ENCODE measurements at places on chromosomes 5 and 9.

- DNase-seq, result no peak
Observed at GRCh38 chr9:14203356-14204056, 110.4 kb downstream of the NFIB start.

GRCh38 chr9:19495186-19496028, 86.6 kb downstream of the ACER2 start:
- no peak for DNase-seq

GRCh38 chr5:135988546-135988945, 33.8 kb upstream of the LECT2 start:
- DNase-seq, result no peak

GRCh38 chr9:21972361-21972760, 21.8 kb downstream of the CDKN2A start:
- DNase-seq, result no peak

- DNase-seq, result no peak
Observed at GRCh38 chr9:69385581-69386033, 60.6 kb downstream of the ENTREP1 start.

- no peak for DNase-seq
Observed at GRCh38 chr5:103428923-103429322, 133.7 kb downstream of the NUDT12 start.

- DNase-seq, result no peak
Observed at GRCh38 chr5:63201738-63202137, 623.1 kb downstream of the LRRC70 start.

DNA sequence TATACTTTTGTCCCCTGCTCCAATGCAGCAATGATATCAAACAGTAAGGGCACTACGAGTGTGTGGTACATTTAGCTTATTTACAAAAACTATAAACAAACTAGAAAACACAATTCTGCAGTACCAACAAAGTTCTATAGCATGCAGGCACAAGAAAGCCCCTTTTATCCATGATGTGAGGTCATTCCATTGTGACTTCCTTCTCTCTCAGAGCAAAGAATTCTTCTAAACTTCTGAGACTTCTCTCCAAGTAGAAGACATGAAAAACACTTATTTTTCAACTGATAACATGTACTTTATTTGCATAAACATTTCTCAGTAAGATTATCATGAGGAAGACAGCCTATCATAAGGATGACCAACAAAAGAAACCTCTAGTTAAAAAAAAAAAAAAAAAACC, 569.8 kb downstream of the TLE1 start:
- DNase-seq, result no peak

DNA sequence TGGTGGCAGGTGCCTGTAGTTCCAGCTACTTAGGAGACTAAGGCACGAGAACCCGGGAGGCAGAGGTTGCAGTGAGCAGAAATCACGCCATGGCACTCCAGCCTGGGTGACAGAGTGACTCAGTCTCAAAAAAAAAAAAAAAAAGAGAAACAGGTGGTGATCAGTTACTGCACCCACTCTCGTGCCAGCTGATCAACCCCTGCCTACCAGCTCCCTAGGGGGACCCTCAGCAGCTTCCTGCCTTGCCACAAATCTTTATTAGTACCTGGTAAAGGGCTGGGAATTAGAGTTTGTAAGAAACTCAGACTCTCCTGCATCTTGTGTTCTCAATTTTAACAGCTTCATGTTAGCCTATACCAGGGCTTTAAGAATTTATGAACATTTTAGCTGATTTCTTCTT, 914.9 kb downstream of the EFNA5 start:
- no peak for DNase-seq

DNA sequence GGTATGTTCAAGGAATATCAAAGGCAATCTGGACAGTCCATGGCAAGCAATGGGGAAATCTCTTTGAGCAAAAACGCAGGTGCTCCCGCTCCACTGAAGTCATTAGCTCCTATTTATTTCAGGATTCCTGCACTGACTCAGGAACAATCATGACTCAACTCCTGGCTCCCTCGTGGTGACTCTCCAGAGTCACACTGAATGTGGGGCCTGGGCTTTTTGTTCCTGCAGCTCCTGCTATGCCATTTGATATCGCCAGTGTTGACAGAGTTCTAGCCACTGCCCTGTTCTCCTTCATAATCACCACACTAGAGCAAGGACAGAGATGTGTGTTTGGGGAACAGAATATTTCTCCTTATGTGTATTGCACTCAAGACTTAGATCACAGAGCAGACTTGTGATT, 187.2 kb upstream of the ZNF462 start:
- DNase-seq, result no peak

GRCh38 chr5:113969901-113970300, 392.0 kb upstream of the KCNN2 start:
- DNase-seq, result no peak

GRCh38 chr5:91534332-91534731, 151.2 kb upstream of the ARRDC3 start:
- DNase-seq, result no peak

GRCh38 chr5:153807801-153808200, 230.9 kb downstream of the FAM114A2 start:
- no peak for DNase-seq

- no peak for DNase-seq
Observed at GRCh38 chr5:43305948-43306565, 7.2 kb downstream of the HMGCS1 start.

- DNase-seq, result no peak
Observed at GRCh38 chr5:82622711-82623514, 344.8 kb upstream of the RPS23 start.

- DNase-seq, result no peak
Observed at GRCh38 chr9:124242331-124243194, 15.2 kb upstream of the NEK6 start.

DNA sequence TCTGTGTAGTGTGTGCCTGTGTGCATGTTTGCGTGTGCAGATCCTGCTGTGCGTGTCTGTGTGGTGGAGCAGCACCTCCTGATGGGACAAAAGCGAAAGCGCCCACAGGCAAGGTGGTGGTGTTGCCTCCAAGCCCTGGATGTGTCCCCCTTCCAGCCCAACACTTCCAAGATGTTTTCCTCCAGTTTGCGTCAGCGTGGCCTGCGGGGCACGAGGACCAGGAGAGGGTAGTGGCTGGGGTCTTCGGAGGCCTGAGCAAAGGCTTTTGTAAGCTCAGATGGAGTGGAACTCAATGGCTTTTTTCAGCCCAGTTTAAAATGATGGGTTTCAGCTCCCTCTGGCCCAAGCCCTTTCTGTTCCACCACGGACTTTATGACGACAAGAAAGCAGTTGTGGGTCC, 209.5 kb downstream of the IRX2 start:
- DNase-seq, result no peak

GRCh38 chr5:56587381-56588130, 227.8 kb upstream of the MAP3K1 start:
- no peak for DNase-seq

- no peak for DNase-seq
Observed at GRCh38 chr9:36169708-36170107, 520 bp downstream of the CCIN start.

DNA sequence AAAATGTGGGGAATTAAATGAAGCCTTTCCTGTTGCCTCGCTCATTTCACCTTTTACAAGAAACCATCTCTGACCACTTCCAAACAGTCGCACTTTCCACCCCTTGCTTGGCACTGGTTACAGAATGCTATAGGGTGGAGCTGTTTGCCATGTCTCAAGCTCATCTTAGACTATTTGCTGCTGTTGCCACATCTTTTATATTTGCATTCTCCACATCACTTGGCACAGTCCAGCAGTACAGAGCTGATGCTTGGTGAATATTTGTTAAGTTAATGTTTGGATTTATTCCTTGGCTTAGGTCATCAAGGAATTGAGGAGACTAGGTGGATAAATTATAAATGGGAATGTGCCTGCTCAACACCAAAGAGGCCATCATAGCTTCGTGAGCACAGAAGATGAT, 53.2 kb downstream of the GNA14 start:
- no peak for DNase-seq

GRCh38 chr5:58759745-58760144, 176.9 kb downstream of the RAB3C start:
- no peak for DNase-seq

GRCh38 chr5:77064040-77064439, 23.0 kb downstream of the ZBED3 start:
- DNase-seq, result no peak

DNA sequence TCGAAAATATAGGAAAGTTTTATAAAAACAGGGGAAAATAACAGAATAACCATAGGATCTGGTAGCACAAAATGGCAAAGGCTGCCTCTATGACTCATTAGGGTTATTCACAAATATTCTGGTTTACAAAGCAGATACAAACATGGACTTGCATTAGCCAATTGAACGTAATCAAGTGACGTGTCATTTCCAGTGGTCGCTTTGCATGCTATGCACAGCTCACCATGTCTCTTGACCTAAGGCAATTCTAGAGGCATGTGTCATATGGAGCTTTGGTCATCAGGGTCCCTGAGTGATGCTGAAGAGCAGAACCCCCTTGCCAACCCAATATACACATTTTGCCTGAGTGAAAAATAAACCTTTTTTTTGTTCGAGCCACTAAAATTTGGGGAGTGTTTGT, 158.8 kb downstream of the TMEM161B start:
- DNase-seq, result no peak

- DNase-seq, result no peak
Observed at GRCh38 chr5:88863523-88863922, 19.5 kb downstream of the MEF2C start.

DNA sequence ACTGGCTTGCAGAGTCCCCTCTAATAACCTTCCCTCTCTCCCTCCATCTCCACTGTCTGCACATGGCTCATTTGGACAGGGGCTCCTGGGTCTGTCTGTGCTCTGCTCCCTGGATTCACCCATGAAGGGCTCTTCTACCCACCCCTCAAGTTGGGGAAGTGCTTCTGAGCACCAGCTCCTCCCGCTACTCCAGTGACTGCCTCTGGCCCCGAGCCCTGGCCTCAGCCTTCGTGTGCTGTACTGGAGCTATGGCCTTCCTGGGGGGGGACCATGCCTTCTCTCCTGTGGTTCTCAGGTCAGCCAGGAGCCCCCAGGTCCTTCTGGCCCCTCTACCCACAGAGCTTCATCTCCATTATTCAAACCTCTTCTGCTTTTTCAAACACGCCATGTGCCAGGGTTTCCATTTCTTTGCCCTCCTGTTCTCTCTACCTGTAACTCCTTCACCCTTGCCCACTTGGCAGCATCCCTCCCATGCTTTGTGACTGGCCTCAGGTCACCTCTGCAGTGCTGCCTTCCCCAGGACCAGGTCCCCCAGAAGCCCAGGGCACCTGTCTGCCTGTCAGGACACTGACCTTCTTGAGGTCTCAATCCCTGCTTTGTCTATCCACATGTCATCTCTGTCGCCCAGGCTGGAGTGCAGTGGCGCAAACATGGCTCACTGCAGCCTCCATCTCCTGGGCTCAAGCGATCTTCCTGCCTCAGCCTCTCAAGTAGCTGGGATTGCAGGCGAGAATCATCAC, 9.5 kb downstream of the SH3PXD2B start:
- no peak for DNase-seq

DNA sequence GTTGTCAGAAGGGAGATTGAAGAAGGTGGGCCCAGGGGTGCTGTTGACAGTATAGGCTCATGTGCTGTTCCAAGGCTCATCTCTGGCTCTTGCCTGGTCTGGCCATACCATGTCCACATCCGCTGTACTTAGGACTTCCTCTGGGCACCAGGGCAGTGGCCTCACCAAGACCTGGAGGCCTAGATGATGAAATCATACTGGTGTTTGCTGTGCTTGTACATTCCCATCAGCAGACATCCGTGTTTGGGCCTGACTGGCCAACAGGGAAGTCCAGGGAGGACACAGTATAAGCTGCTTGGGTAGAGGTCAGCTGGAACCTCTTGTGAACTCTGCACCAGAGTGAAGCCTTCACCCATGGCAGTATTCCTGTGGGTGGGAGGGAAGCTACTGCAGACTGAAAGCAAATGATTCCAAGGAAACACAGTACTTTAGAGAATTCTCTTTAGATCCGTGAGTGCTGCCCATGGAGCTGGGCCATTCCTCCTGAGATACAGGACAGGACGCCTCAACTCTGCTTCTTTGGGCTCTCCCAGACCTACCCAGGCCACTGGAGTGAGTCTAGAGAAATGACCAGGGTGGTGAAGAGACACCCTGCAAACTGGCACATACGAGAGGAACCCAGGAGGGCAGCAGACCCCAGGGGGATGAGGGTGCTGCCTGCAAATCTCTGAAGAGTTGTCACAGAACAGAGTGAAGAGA, 22.5 kb downstream of the POLR1E start:
- no peak for DNase-seq

GRCh38 chr9:129010267-129010975, 17.7 kb downstream of the SH3GLB2 start:
- DNase-seq, result no peak

DNA sequence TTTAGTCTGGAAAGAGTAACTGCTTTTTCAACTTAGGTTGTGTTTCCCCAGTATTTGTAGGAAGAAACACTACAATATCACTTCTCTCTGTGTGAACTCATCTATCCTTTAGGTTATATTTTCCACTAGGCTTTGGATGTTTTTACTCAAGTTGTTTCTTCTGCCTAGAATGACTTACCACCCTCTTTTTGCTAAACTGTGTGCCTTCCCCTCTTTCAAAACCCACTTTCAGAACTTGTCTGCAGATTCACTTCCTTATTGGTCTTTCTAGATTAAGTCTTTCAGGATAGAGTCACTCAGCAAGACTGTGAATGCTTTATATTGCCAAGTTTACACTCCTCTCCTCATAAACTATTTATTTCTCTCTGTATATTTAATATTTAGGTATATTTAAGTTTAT, 14.2 kb upstream of the CAST start:
- no peak for DNase-seq

GRCh38 chr5:52997424-52997823, 8.3 kb downstream of the ITGA2 start:
- peak; percentile 26 for DNase-seq

GRCh38 chr5:109399092-109399759, 10.5 kb downstream of the PJA2 start:
- no peak for DNase-seq

GRCh38 chr9:90189306-90189705, 453.3 kb downstream of the DIRAS2 start:
- no peak for DNase-seq

DNA sequence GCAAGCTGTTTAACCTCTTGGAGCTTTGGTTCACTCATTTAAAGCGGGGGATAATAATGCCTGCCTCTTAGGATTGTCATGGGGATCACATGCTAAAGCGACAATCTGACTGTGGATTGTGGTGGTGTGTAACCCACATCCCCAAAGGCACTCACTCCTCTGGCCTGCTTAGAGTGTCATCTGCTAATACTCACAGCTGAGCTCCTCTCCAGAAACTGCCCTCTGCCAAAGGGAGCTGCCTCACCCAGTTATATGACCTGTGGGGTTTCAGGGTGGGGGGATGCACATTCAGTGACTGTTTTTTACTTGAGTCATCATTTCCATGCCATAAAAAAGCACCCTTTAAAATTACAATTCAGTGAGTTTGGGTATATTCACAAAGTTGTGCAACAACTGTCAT, 110.0 kb upstream of the SPOCK1 start:
- DNase-seq, result no peak

DNA sequence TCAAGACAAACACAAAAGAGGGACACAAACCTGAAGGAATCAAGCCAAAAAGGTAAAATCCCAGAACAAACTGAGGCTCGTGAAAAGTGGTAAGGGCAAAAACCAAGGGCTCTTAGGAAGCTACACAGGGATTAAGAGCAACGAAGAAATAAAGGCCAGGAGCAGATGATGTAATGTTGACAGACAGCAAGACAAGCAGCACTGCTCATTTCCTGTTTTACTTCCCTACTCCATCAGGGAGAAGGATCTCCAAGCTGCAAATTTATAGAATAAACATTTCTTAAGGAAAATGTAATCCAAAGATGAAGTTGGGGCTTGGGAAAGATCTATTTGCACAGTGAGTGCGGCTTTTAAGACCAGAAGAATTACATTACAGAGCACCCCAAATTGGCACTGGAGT, 182.3 kb upstream of the MAP1B start:
- no peak for DNase-seq
